ENCODE measurements at places on chromosomes 13 and 19.

DNA sequence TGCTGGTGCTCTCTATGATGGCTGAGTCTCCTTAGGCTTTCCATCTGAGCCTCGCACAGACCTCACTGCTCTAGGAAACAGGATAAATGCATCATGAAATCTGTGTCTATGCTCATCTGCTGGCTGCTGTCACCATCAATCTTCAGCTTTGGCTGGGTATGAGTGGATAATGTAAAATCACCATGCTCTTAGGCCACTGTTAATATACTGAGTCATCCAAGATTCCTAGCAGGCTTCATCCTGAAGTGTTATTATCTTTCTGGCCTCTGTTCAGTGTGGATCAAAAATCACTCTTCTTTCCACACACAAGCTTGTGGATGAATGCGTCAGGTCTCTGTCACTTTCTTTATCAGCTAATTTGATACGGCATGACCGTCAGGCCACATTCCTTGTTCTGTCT is 317.4 kb downstream of the NALCN start:
- no peak for DNase-seq

DNA sequence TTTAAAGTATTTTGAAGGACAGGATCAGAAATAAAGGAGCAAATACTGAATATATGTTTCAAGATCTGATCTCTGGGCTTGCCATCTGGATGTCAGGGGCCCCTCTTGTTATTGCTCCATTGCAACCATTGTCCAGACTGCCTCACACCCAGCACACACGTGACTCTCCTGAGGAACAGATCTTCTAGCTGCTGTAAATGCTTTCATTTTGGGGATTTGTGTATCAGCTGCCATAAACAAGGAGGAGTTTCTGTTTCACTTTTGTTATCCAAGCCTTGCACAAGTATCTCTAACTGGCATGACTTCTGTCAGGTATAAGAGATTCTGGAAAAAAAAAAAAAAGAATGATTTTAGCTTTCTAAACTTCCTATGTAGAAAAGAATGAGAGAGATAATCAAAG is 1624.1 kb upstream of the PRR20A start:
- DNase-seq = no peak

DNA sequence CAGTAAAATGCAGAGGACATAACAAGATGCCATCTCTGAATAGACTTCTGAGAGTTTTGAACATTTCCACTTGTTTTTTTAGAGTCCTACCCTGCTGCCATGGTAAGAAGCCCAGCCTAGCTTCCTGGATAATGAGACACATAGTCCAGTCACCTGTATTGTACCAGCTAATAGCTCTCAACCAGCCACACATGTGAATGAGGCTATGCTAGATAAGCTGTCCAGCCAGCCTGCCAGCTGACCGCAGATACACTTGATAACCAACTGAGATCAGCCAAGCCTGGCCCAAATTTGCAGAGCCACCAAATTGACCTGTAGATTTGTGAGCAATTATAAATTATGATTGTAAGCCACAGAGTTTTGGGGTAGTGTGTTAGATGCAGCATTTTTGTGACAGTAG is 10.7 kb downstream of the RFXAP start:
- DNase-seq = no peak

DNA sequence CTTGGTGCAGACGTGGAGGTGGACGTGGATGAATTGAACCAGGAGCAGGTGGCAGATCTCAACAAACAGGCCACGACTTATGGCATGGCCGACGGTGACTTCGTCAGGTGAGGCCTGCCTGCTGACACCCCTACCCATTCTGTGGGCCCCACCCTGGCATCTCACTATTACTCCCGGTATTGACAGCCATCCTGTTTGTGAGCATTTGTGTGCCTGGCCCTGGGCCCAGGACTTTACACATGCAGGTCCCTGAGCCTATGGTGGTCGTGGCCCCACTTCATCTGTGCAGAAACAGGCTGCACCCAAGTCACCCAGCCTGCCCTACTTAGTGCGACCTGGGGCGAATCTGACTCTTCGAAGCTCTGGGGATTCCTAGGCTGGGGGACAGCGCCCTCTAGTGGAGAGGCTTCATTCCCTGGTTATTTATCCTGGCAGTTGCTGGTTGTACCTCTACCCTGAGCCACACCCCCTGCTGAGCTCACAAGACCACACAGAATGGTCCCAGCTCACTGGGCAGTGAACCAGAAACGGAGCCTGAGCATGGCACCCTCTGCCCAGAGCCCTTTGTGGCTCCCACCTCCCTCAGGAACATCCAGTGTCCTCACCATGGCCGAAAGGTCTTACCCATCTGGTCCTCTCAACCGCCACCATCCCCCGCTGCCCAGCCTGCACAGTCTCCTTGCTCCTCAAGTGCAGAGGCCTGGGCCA is 16.9 kb downstream of the ZNF296 start:
- peak; percentile 86 for DNase-seq
